ENCODE measurements at places on chromosomes 1 and 21. TPM values are rescaled to one million over a fixed set of nuclear protein-coding genes. Genes with fewer than 3 reads are reported as not detected.

PIP5K1A gene
- 88.7 TPM for total RNA-seq

KLHDC7A gene
- not detected for total RNA-seq

NUCKS1 gene
- total RNA-seq, result 440 TPM

DENND2C gene
- total RNA-seq, result 0.79 TPM

ZBTB21 gene
- total RNA-seq, result 16.4 TPM

ZNF695 gene
- 21.8 TPM for total RNA-seq

CGN gene
- 7.2 TPM for total RNA-seq

KIAA1614 gene
- 3.2 TPM for total RNA-seq

ABL2 gene
- total RNA-seq, result 25.6 TPM

C1orf21 gene
- 32.5 TPM for total RNA-seq

DCST2 gene
- 1.3 TPM for total RNA-seq

- H3K27ac ChIP-seq, result peak overlapping the region; percentile 98
- no peak overlapping the region for H3K4me3 ChIP-seq
- H3K4me1 ChIP-seq, result peaks cover 42% of the 10 kb centered on the region
- peaks cover 8% of the 10 kb centered on the region for H3K36me3 ChIP-seq
These were observed 65.6 kb downstream of the RGL1 start for GRCh38 chr1:183870351-183871077.

DNA sequence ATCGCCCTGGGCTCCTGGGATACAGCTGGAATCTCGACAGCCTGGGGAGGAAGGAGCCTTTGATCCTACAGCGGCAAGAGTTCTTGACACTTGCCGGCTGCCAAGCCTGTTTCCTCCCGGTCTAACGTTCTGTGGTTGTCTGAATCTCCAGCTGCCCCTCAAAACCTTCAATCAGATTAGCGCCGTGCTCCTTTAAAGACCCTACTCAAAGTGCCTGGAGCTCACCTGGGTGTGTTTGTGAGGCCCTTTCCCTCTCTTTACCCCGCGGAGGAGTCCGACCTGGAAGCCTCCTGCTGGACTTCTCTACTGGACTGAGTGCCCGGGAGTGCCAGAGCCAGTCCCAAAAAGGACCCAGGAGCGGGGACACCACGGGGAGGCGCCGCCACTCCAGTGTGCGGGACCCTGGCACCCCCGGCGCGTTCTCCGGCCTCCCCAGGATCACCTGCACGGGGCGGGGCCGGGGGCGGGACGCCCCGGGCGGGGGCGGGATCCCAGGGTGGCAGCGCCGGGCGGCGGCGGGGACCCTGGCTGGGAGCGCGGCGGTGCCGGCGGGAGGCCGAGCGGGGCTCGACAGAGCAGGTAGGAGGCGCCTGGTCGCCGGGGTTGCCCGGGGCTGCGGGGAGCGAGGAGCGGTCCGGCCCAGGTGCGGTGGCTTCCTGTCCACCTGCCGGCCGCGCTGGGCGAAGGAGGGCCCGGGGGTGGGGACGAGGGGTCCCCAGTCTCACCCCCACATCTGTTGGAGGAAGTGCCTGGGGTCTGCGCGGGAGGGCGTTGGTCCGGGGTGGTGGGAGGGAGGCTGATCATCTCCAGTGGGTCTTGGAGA lies at the start of gene NCMAP:
TSS of gene NCMAP (plus strand) at position 497 of the 823 bp plus-strand sequence. CDS start 39,344 bp downstream, outside the sequence.
- no peak within 1 kb of the TSS for H3K4me3 ChIP-seq
- peaks cover 69% of the 10 kb centered on the region for H3K27me3 ChIP-seq
- no peaks in the 10 kb centered on the region for H3K36me3 ChIP-seq
- H3K27ac ChIP-seq, result no peak within 1 kb of the TSS
- H3K4me1 ChIP-seq, result peaks cover 21% of the 10 kb centered on the region

DNA sequence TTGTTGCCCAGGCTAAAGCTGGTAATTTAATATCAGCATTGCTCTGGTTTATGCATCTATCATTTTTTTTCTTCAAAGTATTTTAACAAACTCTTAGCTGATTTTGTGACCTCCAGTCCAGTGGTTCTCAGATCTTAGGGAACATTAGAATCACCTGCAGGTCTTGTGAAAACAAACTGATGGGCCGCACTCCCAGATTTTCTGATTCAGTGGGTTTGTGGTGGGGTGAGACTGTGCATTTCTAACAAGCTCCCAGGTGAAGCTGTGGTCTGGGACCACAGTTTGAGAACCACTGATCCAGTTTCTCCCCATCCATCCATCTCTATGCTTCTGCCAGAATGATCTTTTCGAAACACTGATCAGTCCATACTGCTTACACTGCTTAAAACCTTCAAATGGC lies 305.7 kb upstream of the USP24 start:
- H3K36me3 ChIP-seq, result no peaks in the 10 kb centered on the region
- H3K27me3 ChIP-seq, result peaks cover 13% of the 10 kb centered on the region
- H3K27ac ChIP-seq, result no peak overlapping the region

- no peak overlapping the region for H3K27ac ChIP-seq
- no peaks in the 10 kb centered on the region for H3K36me3 ChIP-seq
- no peaks in the 10 kb centered on the region for H3K27me3 ChIP-seq
- DNase-seq, result no peak
- no peak overlapping the region for H3K4me3 ChIP-seq
- no peaks in the 10 kb centered on the region for H3K4me1 ChIP-seq
These were observed 860.8 kb downstream of the BRINP3 start for GRCh38 chr1:189616893-189617292.

- no peak overlapping the region for H3K4me3 ChIP-seq
- H3K27me3 ChIP-seq, result no peaks in the 10 kb centered on the region
- no peak for DNase-seq
These were observed 39.9 kb downstream of the IL6R start for GRCh38 chr1:154445040-154445472.

DNA sequence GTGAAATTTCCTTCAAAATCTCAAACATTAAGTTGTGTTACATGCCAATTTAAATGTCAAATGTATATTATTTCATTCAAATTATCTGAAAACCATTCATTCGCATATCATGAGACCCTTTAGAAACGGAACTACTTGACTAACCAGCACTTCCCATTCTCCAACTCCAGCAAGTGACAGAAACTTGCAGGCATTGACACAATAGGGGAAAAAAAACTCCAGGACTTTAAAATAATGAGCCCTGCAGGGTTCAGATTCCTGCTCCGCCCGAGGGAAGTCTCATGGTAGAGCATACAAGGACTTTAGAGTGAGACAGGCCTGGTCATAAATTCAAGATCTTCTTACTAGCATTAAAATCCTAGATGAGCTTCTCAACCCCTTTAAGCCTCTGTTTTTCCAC lies 138.9 kb downstream of the NR5A2 start:
- no peaks in the 10 kb centered on the region for H3K36me3 ChIP-seq
- DNase-seq, result no peak
- no peaks in the 10 kb centered on the region for H3K4me1 ChIP-seq
- no peak overlapping the region for H3K27ac ChIP-seq

GRCh38 chr1:77394166-77394565 lies 112.3 kb downstream of the AK5 start:
- H3K36me3 ChIP-seq, result no peaks in the 10 kb centered on the region
- peaks cover 42% of the 10 kb centered on the region for H3K4me1 ChIP-seq
- H3K27me3 ChIP-seq, result no peaks in the 10 kb centered on the region
- no peak overlapping the region for H3K4me3 ChIP-seq
- H3K27ac ChIP-seq, result no peak overlapping the region
- no peak for DNase-seq

GRCh38 chr21:42001781-42002180 lies 8.4 kb downstream of the ZBTB21 start:
- no peak for DNase-seq
- H3K36me3 ChIP-seq, result peaks cover 31% of the 10 kb centered on the region
- H3K27ac ChIP-seq, result no peak overlapping the region
- no peak overlapping the region for H3K4me3 ChIP-seq
- H3K27me3 ChIP-seq, result no peaks in the 10 kb centered on the region
- peaks cover 4% of the 10 kb centered on the region for H3K4me1 ChIP-seq

DNA sequence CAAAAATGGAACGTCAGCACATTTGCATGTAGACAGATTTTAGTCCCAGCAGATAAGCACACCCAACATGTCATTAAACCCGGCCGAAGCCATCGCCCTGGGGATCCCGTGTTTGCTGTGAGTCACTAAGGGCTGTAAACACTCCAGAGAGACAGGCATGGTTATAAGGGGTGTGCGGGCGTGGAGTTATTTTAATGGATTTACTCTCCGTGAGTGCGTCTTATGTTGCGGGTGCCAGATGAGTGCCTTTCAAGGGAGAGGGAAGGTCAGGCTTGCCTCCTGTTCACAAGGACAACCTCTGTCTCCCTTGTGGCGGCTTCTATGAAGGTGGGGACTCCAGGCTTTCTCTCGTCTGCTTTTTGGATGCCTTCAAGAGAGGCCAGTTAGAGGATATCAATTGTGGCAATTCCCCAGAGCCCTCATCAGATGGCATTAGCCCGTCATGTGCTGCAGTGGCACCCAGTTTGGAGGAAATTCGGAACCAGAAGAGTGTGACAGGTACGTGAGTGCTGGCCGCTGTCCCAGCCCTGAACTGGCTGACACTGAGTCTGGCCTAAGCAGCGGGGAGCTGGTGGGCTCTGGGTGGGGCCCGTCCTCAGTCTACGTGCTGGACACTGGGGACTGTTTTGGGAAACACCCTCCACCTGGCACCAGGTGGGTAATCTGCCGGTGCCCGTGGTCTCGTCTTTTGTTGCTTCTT lies 223.8 kb upstream of the TMEM51 start:
- peaks cover 12% of the 10 kb centered on the region for H3K4me1 ChIP-seq
- peaks cover 41% of the 10 kb centered on the region for H3K27me3 ChIP-seq
- H3K27ac ChIP-seq, result no peak overlapping the region
- no peak for DNase-seq
- no peak overlapping the region for H3K4me3 ChIP-seq
- no peaks in the 10 kb centered on the region for H3K36me3 ChIP-seq

DNA sequence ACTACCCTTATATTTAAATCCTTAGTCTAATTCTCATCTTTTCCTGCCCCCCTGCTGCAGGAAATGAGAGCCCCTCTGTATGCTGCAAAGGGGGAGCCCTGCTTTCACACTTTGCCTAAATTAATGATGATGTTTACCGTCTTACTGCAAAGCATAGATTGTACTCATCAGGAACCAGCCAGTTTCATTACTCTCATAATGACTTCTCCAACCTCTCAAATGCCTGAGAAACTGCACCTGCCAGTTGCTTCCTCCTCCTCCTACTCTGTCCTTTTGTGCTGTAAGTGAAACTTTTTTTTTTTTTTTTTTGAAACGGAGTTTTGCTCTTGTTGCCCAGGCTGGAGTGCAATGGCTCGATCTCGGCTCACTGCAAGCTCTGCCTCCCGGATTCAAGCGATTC lies 101.7 kb downstream of the ADSS2 start:
- no peak for DNase-seq
- H3K4me3 ChIP-seq, result no peak overlapping the region
- no peak overlapping the region for H3K27ac ChIP-seq

GRCh38 chr21:31372471-31372765 lies 28.4 kb upstream of the TIAM1 start:
- H3K27me3 ChIP-seq, result no peaks in the 10 kb centered on the region
- H3K4me3 ChIP-seq, result no peak overlapping the region
- DNase-seq, result no peak

GRCh38 chr1:201591981-201592380 lies 53.1 kb downstream of the NAV1 start:
- no peaks in the 10 kb centered on the region for H3K36me3 ChIP-seq
- H3K4me3 ChIP-seq, result no peak overlapping the region
- DNase-seq, result no peak
- no peaks in the 10 kb centered on the region for H3K4me1 ChIP-seq

DNA sequence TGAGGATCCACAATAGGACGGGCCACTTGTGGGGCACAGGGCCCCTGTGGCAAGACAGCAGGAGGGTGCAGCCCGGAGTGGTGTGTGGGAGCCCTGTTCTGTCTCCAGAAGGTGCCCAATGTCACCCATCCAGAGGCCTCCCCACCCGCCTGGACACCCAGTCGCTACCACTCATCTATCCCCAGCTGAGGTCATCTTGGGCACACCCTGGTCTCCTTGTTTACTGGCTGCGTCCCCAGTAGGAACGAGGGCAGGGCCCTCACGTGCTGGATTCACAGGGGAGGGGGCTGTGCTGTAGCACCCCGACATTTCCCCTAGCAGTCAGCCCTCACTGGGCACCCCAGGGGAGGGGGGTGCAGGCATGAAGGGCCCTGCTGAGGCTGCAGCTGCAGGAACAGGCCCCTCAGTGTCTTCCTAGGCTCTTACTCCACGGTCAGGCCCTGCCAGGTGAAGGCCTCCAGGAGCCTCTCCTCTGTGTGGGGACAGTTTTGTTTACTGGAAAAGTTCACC lies 2.3 kb upstream of the TNNT2 start:
- no peak for DNase-seq
- H3K36me3 ChIP-seq, result no peaks in the 10 kb centered on the region
- no peak overlapping the region for H3K4me3 ChIP-seq
- H3K27ac ChIP-seq, result no peak overlapping the region
- peaks cover under 1% of the 10 kb centered on the region for H3K27me3 ChIP-seq
- no peaks in the 10 kb centered on the region for H3K4me1 ChIP-seq
